ENCODE measurements at places on chromosomes 13 and 19.

DNA sequence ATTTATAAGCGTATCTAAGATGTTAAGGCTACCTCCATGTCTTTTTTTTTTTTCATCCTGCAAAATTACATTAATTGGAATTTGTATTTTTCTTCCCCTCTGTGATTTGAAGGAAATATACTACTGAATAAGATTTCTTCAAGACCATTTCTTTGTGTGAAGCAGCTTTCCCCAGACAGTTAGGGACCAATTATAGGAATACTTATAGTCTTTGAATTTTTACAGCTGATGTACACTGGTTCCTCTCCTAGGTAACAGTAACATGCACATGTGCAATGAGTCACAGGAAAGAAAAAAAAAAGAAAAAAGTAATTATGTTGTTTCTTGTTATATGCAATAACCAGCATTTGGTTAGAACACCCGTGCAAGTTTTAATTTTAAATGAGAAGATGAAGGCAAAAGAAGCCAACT is 82.0 kb downstream of the PCDH9 start:
- no peak for DNase-seq

- peak; percentile 78 for DNase-seq
Measured at GRCh38 chr19:49553451-49554271, 25.9 kb downstream of the RCN3 start.

GRCh38 chr13:45301263-45301662 is 39.7 kb downstream of the TPT1 start:
- DNase-seq = no peak

DNA sequence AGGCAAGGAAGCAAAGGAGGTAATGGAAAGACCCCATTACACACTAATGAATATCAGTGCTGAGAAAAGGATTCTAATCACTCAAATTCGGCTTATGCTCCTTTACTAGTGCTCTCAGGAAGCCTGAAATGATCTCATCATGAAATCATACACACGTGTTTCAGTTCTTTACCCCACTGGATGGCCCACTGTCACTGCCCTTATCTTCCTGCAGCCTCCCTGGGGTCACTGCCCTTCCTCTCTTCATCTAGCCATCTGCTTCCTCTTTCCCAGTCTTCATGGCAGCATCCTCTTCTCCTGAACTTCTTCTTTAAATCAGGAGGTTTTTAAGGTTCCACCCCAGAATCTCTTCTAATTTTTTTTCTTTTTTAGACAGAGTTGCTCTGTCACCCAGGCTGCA is 27.9 kb upstream of the EEF1AKMT1 start:
- DNase-seq = no peak

DNA sequence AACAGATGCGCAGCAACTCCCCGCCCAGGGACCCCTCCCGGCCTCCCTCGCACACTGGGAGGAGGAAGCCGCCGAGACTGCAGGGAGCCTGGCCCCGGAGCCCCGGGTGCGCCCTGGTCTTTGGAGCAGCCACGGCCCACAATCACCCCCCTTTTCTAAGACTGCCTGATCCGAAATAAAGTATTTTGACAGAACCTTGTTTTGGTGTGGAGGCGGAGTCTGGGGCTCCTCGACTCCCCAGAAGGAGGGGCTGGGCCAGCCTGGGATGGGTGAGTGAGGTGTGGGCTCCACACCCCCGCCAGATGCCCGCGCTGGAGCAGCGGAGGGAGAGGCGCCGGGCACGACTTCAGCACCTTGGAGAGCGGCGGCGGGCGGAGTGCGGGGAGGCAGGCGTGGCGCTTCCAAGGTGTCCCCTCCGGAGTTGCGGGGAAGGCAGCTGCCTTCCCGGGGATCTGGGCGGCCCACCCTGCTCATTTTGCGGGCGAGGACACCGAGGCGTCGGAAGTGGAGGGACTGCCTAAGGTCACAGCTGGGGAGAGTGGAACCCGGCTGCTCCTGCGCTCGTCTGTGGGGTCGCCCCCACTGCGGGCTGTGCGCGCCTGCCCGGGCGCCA is 9.4 kb downstream of the SIRT6 start:
- DNase-seq = no peak

- no peak for DNase-seq
Measured at GRCh38 chr13:40016953-40017660, 361.6 kb downstream of the COG6 start.

DNA sequence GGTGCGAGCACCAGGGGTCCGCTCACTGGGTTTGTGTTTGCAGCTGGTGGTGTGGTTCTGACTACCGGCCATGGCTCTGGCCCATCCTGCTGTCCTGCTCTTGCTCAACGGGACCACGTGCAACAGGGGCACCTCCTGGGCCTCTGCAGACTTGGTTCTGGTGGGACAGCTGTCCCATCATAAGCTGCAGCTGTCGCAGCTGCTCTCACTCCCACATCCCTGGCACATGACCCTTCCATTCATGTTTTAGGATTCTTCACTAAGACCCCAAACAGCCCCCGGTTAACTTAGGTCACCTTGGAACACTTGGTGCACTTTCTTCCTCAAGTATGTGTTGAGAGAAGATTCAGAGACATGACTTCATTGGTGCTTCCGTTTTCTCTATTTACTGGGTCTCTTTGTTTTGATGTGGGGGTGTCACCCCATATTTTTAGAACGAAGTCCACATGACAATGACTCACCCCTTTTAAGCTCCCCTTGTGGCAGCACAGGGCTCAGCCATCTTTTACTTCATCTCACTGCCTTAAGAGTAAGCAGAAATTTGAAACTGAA is 68.4 kb upstream of the ARHGEF7 start:
- DNase-seq = no peak

GRCh38 chr19:8494158-8494557 is 8.3 kb downstream of the PRAM1 start:
- no peak for DNase-seq

GRCh38 chr19:30446850-30447552 is 74.8 kb downstream of the ZNF536 start:
- no peak for DNase-seq

- DNase-seq = no peak
Measured at GRCh38 chr13:103568314-103568713, 502.1 kb upstream of the SLC10A2 start.

DNA sequence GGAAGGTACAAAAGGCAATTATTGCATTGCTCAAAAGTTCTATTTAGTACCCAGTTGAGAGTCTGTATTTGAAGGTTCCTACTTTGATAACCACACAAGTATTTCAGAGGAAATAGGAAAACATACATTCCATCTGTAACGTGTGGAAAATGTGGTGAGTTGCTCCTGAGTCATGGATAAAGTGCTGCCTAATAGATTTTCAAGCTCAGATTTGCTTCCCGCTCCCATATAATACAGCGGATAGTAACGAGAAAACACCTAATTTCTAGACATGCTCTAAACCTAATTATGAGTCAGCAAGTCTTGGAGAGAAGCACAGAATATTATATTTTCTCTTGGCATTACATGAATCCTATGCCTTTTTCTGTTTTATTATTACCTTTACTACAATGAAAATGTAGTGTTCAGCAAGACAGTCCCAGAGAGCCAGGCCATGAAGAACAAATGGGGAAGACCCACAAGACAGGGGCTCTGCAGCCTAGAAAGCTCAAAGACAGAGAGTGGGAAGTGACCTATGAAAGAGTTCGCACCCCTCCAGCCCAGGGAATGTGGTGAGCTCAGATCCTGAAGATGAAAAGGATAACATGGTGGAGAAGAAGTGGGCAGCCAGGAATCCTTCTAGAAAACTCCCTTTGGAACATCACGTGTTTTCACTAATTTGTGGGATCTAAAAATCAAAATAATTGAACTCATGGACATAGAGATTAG is 116.1 kb downstream of the STARD13 start:
- peak; percentile 69 for DNase-seq

GRCh38 chr19:4519521-4520277 is 1.4 kb upstream of the PLIN4 start:
- DNase-seq = peak; percentile 40

- DNase-seq = no peak
Measured at GRCh38 chr13:31012655-31013024, 80.2 kb downstream of the TEX26 start.

DNA sequence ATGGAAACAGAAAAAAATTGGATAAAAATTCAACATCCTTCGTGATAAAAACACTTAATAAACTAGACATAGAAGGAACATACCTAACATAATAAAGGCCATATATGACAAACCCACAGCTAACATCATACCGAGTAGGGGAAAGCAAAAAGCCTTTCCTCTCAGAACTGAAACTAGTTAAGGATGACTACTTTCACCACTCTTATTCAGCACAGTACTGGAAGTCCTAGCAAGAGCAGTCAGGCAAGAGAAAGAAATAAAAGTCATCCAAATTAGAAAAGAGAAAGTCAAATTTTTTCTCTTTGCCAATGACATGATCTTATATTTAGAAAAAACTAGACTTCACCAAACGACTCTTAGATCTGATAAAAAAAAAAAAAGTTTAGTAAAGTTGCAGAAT is 25.8 kb upstream of the SLC7A9 start:
- no peak for DNase-seq

- DNase-seq = peak; percentile 19
Measured at GRCh38 chr13:102440259-102440936, 38.5 kb upstream of the FGF14 start.

DNA sequence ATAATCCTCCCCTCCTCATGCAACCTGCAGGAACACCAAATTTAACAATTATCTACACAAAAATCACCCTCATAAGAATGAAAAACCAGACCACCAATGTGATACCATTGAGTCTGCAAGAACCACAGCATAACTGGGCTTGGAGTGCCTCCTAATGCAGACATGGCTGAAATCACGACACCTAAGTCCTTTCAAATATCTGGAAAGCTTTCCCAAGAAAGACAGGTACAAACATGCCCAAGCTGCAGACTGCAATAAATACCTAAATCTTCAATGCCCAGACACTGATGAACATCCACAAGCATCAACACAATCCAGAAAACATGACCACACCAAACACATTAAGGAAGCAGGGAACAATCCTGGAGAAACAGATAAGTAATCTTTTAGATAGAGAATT is 417.1 kb downstream of the LMO7 start:
- no peak for DNase-seq

DNA sequence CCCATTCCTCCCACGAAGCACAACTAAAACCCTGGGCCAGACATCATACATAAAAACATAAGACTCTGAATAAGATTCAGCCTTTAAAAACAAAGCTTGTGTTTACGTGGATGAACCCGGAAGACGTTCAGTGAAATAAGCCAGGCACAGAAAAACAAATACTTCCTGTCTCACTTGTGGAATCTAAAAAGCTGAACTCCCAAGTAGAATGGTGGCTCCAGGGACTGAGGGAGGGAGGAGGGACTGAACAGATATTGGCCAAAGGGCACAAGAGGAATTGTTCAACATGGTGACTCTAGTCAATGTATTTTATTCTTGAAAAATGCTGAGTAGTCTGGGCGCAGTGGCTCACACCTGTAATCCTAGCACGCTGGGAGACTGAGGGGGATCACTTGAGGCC is 35.7 kb upstream of the TPM4 start:
- DNase-seq = no peak

GRCh38 chr13:26401069-26401468 is 147.1 kb downstream of the CDK8 start:
- DNase-seq = no peak

- no peak for DNase-seq
Measured at GRCh38 chr19:8655340-8655709, 24.9 kb downstream of the NFILZ start.

- DNase-seq = no peak
Measured at GRCh38 chr13:98839856-98840769, 87.6 kb upstream of the SLC15A1 start.

- no peak for DNase-seq
Measured at GRCh38 chr19:15622991-15623390, 8.0 kb downstream of the CYP4F8 start.

- DNase-seq = no peak
Measured at GRCh38 chr13:31110617-31111016, 51.1 kb downstream of the HSPH1 start.

DNA sequence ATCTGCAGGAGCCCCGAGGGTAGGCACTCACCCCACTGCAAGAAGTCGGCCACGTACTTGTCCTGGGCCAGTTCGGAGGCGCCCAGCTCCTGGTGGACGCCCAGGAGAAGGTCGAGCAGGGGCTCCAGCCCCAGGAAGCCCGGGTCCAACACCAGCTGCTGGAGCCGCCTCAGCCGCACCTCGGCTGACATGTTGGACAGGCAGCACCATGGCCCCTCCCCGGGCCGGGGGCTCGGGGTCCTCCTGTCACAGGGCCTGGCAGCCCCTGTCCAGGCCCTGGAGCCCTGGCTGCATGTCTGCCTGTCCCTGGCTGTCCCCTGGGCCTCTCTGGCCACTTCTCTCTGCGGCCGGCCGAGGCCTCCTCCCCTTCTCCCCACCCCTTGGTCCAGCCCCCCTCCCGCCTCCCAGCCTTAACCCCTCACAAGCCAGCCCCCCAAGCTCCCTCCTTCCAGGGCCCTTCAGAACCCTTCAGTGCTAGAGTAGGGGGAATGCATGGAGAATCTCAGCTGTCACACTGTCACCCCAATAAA is at the start of gene DMPK:
DMPK (minus strand) TSS at position 329 of the 530 bp plus-strand sequence; CDS start at position 191, 138 bp downstream.
- DNase-seq = no peak

- no peak for DNase-seq
Measured at GRCh38 chr19:11507370-11508078, 1.9 kb upstream of the ZNF653 start.

- DNase-seq = no peak
Measured at GRCh38 chr13:48828962-48829411, 146.7 kb upstream of the FNDC3A start.

GRCh38 chr19:33063356-33063752 is 1.3 kb downstream of the RHPN2 start:
- DNase-seq = no peak

DNA sequence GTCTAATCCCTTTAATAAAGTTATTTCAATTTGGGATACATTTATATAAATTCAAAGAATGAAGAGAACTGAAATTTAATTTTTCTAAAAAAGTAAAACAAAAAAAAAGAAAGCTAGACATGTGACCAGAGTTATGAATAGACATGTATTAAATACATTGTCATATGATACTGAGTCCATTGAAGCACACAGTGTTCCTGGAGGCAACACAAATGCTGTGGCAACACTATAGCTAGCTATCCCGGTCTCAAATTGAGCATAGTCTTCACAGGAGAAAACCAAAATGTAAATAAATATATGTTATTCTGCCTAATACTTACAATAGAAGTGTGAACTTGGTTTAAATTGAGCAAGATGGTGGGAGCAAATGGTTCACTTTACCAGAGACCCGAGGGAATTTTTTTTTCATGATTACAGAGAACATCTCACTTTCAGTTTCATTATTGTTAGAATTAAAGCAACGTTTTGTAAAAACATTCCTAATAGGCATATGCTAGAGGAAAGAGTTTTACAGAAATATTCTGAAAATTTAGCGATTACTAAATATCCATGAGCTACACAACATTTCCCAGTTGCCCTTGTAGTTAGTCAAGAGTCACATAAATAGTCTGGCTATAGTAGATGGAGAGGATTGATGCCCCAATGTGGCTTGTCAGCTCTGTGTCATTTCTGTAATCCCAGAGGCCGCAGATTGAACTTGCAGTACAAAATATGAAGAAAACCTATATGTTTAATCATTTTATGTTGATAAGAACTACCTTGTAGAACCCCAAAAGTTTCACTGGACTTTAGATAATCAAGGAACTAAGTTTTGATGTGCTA is 775.7 kb upstream of the SPRY2 start:
- DNase-seq = no peak

DNA sequence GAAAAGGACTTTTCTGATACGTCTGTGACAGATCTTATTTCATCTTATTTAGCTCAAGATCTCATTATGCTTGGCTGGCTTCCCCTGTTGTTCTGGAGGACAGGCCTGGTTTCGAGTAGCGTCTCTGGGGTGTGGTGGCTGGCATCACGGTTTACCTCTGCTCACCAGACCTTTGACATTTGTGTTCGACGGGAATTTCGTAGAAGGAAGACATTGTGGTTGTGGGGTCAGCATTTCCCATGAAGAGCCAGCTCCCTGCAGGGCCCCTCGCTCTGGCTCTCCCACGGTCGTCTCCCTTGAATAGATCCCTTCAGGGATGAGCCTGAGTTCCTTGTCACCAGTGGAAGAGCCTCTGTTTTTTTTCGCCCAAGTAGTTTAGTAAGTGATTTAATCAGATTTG is 78.6 kb upstream of the TEX29 start:
- no peak for DNase-seq

Measured in keratinocyte (primary cell).